Kidney (tissue), 22 donors: ENCODE measurements at places on chromosomes 5 and 9. TPM values are rescaled to one million over a fixed set of nuclear protein-coding genes. Genes with fewer than 3 reads are reported as not detected.

GHR gene
- polyA plus RNA-seq, result 6.5 TPM

PCDHA11 gene
- 0.77 TPM for polyA plus RNA-seq

LHX3 gene
- polyA plus RNA-seq, result not detected

ENTREP1 gene
- polyA plus RNA-seq, result 7.5 TPM

OR1L1 gene
- polyA plus RNA-seq, result not detected

S100Z gene
- polyA plus RNA-seq, result 0.69 TPM

SPINK7 gene
- polyA plus RNA-seq, result 1.8 TPM

ADGRD2 gene
- not detected for polyA plus RNA-seq

PCDHA12 gene
- polyA plus RNA-seq, result 1.1 TPM

SGCD gene
- polyA plus RNA-seq, result 0.99 TPM

CNTFR gene
- 1.7 TPM for polyA plus RNA-seq

ZNF883 gene
- polyA plus RNA-seq, result 2.9 TPM

GTF3C5 gene
- 38.0 TPM for polyA plus RNA-seq

FUT7 gene
- not detected for polyA plus RNA-seq

SHC3 gene
- polyA plus RNA-seq, result 0.95 TPM

RNF130 gene
- 88.1 TPM for polyA plus RNA-seq

NIM1K gene
- 0.32 TPM for polyA plus RNA-seq

PLPP7 gene
- polyA plus RNA-seq, result 5.5 TPM

MACIR gene
- polyA plus RNA-seq, result 7.4 TPM

SPAAR gene
- 3.2 TPM for polyA plus RNA-seq

FOXD4L5 gene
- not detected for polyA plus RNA-seq

IL4 gene
- polyA plus RNA-seq, result not detected

CXCL14 gene
- 414 TPM for polyA plus RNA-seq

MIGA2 gene
- 26.1 TPM for polyA plus RNA-seq

LECT2 gene
- not detected for polyA plus RNA-seq

ADRB2 gene
- 0.92 TPM for polyA plus RNA-seq

S1PR3 gene
- 12.4 TPM for polyA plus RNA-seq
